Activated CD4-positive, alpha-beta T cell treated with anti-CD3 and anti-CD28 coated beads for 4 hours (primary cell): ENCODE measurements at places on chromosomes 1 and 21.

GRCh38 chr21:34204481-34205439, 131.4 kb downstream of the MRPS6 start:
- no peak for DNase-seq

DNA sequence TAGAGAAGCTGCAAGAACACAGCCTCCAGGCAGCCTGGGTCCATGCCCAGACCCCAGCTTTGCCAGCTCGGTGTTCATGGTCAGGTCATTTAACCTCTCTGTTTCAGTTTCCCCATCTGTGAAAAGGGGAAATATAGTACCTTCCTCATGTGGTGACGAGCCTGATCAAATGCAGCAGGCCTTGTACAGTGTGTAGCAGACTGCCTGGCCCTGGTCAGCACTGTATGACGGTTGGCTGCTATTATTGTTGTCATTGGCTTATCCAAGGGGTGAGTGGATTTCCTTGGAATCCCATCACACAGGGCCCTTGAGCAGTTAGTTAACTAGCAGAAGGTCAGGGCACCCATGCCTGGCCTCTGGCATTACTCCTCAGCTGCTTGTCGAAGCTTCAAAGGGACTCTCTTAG, 6.6 kb upstream of the TMEM51 start:
- DNase-seq: no peak

DNA sequence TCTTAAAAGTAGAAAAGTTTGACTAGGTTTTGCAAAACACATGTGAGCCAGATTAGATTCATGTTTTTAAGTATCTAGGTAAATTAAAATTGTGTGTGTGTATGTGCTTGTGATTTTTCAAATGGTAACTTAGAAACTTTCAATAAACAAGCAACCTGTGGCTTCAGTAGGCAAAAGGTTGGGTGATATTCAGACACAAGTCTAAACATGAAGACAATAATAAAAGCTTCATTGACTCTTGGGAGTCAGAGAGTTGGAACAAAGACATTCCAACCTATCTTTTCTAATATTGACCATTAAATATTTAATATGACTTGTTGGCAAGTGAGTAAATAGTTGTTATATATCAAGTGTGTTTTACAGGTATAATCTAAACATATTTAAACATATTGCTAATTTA, 1049.6 kb upstream of the ADGRL4 start:
- no peak for DNase-seq

GRCh38 chr21:18049461-18049860, 195.2 kb upstream of the CHODL start:
- no peak for DNase-seq

DNA sequence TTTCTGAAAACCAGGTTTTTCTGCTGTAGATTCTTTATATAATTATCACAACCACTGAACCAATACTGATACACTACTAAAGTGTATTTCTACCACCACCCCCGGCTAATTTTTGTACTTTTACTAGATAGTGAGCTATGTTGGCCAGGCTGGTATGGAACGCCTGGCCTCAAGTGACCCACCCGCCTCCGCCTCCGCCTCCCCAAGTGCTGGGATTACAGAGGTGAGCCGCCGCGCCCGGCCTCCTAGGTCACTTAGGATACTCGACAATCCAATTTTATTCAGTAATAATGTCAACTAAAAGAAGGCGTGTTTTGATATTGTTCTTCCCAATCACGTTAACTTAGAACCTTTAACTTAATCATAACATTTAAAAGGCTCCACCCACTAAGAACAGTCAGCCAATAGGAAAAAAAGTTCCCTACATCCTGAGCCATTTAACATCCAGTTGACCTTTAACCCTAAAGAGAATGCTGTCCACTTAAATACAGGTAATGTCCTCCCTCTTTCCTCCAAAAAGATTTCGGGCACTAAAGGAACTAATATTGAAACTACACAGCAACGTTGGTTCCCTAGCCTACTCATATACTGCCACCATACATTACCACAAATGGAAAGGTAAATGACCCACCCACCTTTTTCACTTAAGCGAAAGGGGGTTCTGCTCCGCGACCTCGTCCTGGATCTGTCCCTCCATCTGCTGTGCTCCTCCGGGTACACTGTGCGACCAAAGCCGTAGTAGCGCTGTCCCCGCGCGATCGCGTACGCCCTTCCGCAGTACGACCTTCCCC, 1.2 kb downstream of the RSRP1 start:
- no peak for DNase-seq

DNA sequence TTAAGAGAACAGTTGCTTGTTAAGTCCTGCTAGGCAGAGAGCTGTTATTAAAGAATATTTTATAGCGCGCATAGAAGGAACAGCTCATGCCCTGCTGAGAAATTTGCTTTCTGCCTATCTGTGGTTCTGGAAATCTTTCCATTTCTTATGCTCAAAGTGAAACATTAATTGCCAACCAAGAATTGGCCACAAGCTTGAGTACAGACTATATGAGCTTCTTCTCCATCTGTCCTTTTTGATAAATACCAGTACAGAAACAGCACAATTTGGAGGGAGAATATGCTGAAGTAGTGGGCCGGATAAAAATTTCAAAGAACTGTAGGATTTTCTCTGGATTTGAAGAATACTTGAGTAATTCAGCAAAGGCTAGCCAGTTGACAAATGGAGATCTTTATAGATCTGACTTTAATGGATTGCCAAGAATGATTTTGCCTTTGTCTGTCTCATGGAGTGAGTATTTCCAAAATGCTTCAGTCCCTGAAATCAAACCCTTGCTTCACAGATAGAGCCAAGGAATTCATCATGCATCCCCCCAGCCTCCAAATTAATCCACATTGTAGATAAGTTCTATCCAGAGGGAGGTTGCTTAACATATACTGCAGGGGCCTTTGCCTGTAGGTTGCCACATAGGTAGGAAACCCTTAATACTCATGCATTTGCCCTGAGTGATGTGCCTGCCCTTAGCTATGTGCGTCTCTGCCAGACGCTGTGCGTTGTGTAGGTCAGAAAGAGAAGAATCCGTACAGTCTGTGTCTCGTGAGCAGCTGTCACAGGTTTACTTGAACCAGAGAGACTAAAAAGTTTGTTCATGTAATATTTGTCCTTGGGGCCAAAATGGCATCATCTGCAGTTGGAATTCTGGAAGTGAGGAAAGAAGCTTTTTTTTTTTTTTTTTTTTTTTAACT, 44.2 kb downstream of the SMYD2 start:
- DNase-seq: no peak

- no peak for DNase-seq
Observed at GRCh38 chr1:11581445-11581991, 72.7 kb downstream of the FBXO2 start.
